ENCODE measurements at places on chromosomes 3 and 15.

DNA sequence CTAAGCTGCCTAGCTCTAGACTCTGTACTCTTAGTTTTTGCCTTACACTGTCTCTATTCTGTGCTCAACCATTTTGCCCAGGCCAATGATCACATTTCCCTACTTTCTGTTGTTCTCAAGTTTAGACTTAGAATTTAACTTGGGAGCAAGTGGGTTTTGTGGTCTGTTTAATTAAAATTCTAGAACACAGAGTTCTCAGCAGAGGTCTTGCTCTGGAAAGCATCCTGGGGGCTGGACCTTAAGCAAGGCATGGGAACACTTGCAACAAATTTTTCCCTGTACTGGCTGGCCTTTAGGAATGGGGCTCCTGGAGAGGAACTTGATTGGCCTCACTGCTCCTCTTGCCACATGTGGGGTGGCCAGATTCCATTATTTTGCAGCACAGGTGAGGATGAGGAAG, 236.3 kb upstream of the LRTM1 start:
- H3K4me1 ChIP-seq, result no peaks in the 10 kb centered on the region
- H3K27ac ChIP-seq, result no peak overlapping the region
- H3K4me3 ChIP-seq, result no peak overlapping the region
- peaks cover 5% of the 10 kb centered on the region for H3K27me3 ChIP-seq

GRCh38 chr3:195807681-195808121, 4.0 kb downstream of the MUC4 start:
- peaks cover 2% of the 10 kb centered on the region for H3K27me3 ChIP-seq
- DNase-seq, result no peak
- peaks cover 36% of the 10 kb centered on the region for H3K4me1 ChIP-seq
- no peaks in the 10 kb centered on the region for H3K36me3 ChIP-seq

GRCh38 chr3:155608228-155608920, 136.5 kb downstream of the PLCH1 start:
- no peaks in the 10 kb centered on the region for H3K27me3 ChIP-seq
- H3K36me3 ChIP-seq, result no peaks in the 10 kb centered on the region
- DNase-seq, result no peak
- no peak overlapping the region for H3K4me3 ChIP-seq
- no peak overlapping the region for H3K27ac ChIP-seq

GRCh38 chr3:95899494-95899893, 914.9 kb upstream of the EPHA6 start:
- no peaks in the 10 kb centered on the region for H3K4me1 ChIP-seq
- H3K27me3 ChIP-seq, result no peaks in the 10 kb centered on the region
- no peak overlapping the region for H3K4me3 ChIP-seq
- no peaks in the 10 kb centered on the region for H3K36me3 ChIP-seq
- no peak overlapping the region for H3K27ac ChIP-seq
